ENCODE measurements at places on chromosomes 2 and 18.

GRCh38 chr2:112648081-112648480, 2.3 kb downstream of the SLC20A1 start:
- DNase-seq, result no peak

- DNase-seq, result no peak
These were observed 36.3 kb upstream of the GREB1L start for GRCh38 chr18:21205695-21206094.

- DNase-seq, result no peak
These were observed 97.7 kb upstream of the CAB39 start for GRCh38 chr2:230614913-230615332.

DNA sequence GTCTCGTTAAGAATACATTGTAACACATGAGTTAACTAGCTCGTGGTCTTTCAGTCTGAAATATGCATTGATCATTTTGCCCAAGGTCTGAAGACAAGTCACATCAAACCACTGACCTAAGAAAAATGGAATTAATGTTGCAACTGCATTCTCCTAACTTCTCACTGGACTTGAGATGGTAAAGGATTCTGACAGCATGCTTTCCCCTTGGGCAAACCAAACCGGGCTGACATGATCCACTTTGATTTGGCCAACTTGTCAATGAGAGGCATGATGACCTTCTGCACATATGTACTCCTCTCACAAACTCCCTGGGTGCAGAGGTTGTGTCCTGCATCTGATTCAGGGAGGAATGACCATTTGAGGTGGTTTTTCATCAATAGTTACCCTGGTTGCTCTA, 1982.5 kb upstream of the PIK3C3 start:
- no peak for DNase-seq

GRCh38 chr18:74420926-74421325, 36.2 kb downstream of the DIPK1C start:
- DNase-seq, result no peak

DNA sequence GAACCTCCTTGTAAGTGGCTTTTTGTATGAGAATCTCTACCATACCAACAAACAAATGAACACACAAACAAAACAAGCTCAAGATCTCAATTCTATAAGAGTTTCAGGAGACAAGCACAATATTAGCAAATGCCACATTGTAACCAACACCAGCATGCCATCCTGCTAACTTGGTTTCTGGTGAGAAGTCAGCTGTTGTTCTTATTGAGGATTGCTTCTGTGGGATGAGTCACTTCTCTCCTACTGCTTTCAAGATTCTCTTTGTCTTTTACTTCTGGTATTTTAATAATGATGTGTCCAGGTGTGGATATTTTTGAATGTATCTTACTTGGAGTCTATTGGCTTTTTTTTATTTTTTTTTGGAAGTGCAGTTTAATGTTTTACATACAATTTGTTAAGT, 131.7 kb downstream of the BCL2L11 start:
- no peak for DNase-seq

DNA sequence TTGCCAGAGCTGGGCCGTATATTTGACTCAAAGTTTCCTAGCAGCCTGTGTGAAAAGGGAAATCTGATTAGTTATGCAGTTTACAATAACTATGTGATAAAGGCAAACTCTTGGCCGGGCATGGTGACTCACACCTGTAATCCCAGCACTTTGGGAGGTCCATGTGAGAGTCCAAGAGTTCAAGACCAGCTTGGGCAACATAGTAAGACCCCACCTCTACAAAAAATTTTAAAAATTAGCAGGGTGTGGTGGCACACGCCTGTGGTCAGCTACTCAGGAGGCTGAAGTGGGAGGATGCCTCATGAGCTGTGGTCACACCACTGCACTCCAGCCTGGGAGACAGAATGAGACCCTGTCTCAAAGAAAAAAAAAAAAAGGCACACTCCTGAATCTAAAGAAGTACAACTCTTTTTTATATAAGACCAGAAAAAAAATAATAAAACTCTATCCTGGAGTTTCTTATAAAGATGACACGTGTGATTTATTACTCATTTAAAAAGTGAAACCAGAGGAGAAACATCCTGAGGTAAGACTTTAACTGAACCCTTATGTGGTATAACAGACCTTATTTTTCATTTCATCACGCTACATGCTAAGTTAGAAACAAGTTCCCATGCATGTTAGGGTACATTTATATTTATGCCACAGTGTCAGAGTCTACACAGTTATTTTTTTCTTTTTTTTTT, 32.6 kb upstream of the KCMF1 start:
- no peak for DNase-seq

GRCh38 chr2:235594964-235595363, 101.1 kb downstream of the AGAP1 start:
- no peak for DNase-seq

- DNase-seq, result no peak
These were observed 41.5 kb downstream of the YES1 start for GRCh38 chr18:770583-770961.

DNA sequence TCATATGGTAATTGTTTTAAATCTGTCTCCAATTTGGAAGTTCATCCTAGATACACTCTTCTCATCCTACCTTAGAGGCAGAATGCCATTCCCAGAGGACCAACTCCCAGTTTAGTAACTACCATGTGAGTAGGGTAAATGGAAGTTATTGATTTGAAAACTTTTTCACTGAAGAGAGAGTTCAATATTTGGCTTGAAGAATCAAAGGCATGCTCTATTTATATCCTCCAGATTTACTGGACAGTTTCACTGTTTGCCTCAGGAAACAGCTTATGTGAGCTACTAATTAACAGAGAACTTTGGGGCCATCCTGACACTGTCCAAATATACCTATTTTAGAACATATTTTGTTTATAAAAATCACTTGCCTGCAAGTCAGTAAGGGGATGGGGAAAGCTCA, 607.2 kb upstream of the GYPC start:
- DNase-seq, result no peak

DNA sequence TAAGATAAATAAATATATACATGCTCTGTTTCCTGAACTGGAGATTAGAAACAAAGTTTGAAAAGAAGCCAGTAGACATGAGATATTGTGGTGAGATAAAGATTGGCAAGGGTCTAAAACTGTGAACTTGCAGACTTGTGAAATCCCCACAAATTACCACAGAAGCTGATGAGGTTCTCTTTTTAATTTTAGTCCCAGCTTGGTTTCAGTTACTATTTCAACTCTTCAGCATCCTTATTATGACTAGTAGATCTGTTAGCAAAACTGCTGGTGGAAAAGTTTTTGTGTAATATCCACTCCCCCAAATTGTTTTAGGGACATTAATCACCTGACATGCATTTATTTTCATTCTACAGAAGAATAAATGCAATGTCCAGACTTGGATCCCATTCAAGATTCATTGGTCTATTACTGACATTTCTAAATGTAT, 20.8 kb downstream of the RASGRP3 start:
- no peak for DNase-seq

DNA sequence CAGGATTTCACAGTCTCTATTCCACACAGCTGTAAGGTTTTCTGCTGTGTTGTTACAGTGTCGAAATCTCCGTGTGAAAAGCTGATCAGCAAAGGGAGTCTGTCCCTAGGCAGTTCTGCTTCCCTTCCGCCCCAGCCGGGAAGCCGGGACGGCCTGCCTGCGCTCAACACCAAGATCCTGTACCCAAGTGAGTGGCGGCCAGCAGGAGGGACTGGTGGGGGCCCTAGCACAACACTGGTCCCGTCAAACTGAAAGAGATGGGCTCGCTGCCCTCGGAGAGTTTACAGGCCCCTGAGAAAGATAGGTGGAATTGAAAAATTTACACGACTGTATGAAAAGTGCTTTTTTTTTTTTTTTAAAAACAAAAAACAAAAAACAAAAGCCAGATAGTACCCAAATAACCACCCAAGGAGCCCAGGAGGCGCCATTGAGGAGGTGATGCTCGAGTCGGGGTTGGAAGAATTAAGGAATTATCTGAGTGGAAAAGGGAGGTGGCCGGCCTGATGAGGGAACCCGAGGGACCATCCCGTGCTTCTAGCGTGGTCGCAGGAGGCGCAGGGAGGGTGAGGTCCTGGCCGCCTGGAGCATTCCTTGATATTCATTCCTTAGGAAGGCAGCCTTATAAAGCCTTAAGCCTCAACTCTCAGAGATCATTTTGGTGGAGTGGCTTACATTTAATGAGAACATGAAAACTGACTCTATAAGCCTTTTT, 96.7 kb downstream of the DGKD start:
- no peak for DNase-seq

GRCh38 chr2:23475473-23475872, 90.5 kb downstream of the KLHL29 start:
- DNase-seq, result no peak

DNA sequence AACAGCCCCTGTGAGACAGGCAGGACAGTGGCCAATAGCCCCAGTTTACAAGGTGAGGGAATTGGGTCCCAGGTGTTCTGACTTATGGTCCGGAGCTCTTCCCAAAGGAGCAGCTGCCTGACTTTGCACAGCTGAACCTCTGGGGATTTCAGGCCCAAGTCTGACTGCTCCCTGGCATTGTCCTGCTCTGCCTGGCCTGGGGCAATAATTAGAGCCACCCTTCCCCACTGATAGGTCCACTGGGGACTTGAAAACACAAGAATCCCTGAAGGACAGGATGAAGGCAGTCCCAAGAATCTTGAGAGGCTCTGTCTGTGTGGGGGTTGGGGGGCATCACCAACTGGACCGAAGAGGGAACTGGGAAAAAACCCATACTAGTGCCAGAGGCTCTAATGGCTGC, 3.7 kb upstream of the FEV start:
- DNase-seq, result no peak

- DNase-seq, result no peak
These were observed 84.0 kb downstream of the MSH2 start for GRCh38 chr2:47486841-47487497.
